ENCODE measurements at places on chromosomes 7 and 10. TPM values are rescaled to one million over a fixed set of nuclear protein-coding genes. Genes with fewer than 3 reads are reported as not detected.
A peak's percentile ranks its signal among the peaks of the same experiment; 100 is the strongest.

DNA sequence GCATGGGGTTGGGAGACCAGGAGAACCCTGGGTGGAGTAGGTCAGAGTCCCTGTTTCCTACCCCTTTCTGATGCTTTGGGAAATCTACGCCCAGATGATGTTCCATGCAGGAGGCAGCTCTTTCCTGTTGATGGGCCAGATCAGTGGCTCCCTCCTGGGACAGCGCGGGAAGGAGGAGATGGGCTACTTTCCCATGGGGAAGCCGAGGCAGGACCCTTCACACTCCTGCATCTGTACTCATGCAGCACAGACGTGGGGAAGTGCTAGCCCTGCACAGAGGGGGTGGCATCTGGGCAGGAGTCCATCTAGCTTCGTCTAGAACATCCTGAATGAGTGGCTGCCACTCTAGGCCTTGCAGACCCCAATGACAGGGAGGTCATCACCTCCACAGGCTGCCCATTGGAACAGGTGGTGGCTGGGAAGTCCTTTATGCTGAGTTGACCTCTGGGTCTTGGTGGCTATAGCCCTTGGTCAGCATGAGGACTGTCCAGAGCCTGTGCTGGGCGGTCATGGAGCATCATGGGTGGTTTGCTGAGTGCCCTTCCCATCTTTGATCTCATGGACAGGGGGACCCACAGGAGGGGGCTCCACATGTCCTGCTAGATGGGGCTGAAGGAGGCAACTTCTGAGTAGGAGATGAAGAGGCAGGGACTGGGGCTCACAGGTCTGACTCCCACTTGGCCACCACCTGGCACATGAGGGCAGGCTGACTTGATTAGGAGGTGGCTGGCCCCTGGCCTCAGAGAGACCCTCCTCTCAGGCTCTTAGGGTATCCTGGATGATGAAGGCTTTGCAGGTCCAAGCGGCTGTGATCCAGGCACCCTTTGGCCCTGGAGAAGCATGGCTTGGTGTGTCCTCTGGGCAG is 24.6 kb downstream of the RAMP3 start:
- H3K36me3 ChIP-seq, result no peaks in the 10 kb centered on the region
- DNase-seq, result no peak
- H3K4me3 ChIP-seq, result no peak overlapping the region
- H3K27me3 ChIP-seq, result no peaks in the 10 kb centered on the region
- no peak overlapping the region for H3K27ac ChIP-seq

Gene ZNF488
- 1.2 TPM for total RNA-seq

Gene NEUROD6
- 0.04 TPM for total RNA-seq

Gene TUBAL3
- 0.09 TPM for total RNA-seq

DNA sequence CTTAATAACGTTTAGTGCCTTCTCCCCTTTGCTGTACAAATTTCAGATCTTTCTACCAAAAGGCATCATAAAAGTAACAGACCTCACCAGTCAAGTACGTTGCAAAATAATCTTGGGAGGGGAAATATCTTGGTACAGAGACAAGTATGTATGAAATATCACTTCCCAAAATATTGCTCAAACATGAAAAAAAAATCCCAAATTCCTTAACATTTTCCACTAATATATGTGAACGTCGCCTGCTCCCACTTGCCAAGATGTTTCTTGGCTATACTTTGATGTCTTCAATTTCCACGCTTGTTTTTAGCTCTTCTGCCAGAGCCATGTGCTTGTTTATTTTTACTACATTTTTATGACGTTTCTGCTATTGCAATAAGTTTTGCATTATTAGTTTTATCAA is 223.5 kb downstream of the PLXNA4 start:
- no peak overlapping the region for H3K4me3 ChIP-seq
- no peaks in the 10 kb centered on the region for H3K36me3 ChIP-seq
- H3K4me1 ChIP-seq, result peaks cover 8% of the 10 kb centered on the region
- peak; percentile 70 for DNase-seq

DNA sequence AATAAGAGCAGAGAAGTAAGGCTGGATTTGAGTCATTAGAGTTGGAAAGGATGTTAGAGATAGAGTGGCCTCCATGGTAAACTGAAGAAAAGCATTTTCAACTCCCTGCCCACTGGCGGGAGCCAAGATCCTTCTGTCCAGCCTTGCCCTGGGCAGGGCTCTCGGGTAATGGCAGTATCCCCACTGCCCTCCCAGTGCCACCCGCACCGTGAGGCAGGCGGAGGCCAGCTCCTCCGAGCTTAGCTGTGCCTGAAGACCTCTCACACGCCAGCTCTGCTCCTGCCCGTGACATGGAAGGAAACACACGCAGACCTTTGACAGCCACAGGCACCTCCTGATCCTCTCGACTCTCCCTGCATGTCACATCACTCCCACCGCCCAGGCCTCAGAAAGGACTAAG is 22.3 kb downstream of the BCCIP start:
- H3K36me3 ChIP-seq, result peaks cover 34% of the 10 kb centered on the region
- no peak for DNase-seq

Gene NKX1-2
- total RNA-seq, result not detected

GRCh38 chr10:7596356-7596755 is 70.4 kb downstream of the ITIH5 start:
- H3K27me3 ChIP-seq, result no peaks in the 10 kb centered on the region
- H3K4me1 ChIP-seq, result peaks cover 12% of the 10 kb centered on the region
- no peak overlapping the region for H3K27ac ChIP-seq
- no peak overlapping the region for H3K4me3 ChIP-seq
- H3K36me3 ChIP-seq, result peaks cover 3% of the 10 kb centered on the region

DNA sequence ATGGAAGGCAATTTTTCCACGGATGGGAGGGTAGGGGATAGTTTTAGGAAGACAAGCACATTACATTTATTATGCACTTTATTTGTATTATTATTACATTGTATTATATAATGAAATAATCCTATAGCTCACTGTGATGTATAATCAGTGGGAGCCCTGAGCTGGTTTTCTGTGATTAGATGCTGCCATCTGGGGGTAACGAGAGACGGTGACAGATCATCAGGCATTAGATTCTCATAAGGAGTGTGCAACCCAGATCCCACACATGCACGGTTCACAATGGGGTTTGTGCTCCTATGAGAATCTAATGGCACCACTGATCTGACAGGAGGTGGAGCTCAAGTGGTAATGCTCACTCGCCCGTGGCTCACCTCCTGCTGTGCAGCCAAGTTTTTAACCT is 103.9 kb upstream of the STK17A start:
- no peak overlapping the region for H3K4me3 ChIP-seq
- H3K27ac ChIP-seq, result no peak overlapping the region
- peaks cover 4% of the 10 kb centered on the region for H3K4me1 ChIP-seq
- H3K36me3 ChIP-seq, result no peaks in the 10 kb centered on the region
- no peaks in the 10 kb centered on the region for H3K27me3 ChIP-seq
- no peak for DNase-seq

Gene HECTD2
- total RNA-seq, result 13.5 TPM

- peaks cover 26% of the 10 kb centered on the region for H3K36me3 ChIP-seq
- H3K27me3 ChIP-seq, result no peaks in the 10 kb centered on the region
- H3K4me1 ChIP-seq, result peaks cover 11% of the 10 kb centered on the region
- H3K4me3 ChIP-seq, result no peak overlapping the region
- H3K27ac ChIP-seq, result no peak overlapping the region
These were observed 13.5 kb downstream of the ECHDC3 start for GRCh38 chr10:11755512-11756263.

Gene C10orf105
- total RNA-seq, result 0.09 TPM

GRCh38 chr7:90850066-90850465 is 253.9 kb downstream of the CDK14 start:
- no peak overlapping the region for H3K4me3 ChIP-seq
- no peak overlapping the region for H3K27ac ChIP-seq
- no peaks in the 10 kb centered on the region for H3K27me3 ChIP-seq
- no peaks in the 10 kb centered on the region for H3K36me3 ChIP-seq

Gene DIP2C
- total RNA-seq, result 15.1 TPM

DNA sequence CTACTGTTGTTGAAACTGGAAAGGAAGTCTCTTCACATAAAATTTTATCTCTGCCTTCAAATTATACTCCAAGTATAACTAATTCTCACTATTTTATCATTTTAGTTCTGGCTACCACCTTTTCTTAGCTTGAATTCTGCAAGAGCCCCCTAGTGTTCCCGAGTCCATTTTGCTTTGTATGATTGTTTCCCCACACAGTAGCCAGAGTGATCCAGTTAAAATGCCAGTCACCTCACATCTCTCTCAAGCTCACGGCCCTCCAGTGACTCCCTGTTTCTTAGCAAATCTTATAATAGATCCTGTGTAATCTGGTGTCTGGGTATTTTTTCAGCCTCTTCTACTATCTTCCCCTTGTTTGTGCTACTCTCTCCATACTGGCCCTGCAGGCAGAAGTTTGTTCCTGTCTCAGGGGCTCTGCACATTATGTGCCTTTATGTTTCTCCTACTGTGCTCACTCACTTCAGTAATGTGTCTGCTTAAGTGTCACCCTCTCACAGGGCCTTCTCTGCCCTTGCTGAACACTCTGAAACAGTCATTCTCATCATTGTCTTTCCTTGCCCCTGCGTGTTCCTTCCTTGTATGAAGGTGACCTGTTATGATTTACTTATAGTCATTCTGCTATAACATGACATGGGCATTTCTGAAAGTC is 8.9 kb downstream of the WAC start:
- no peak overlapping the region for H3K4me3 ChIP-seq
- H3K4me1 ChIP-seq, result no peaks in the 10 kb centered on the region
